ENCODE measurements at places on chromosomes 1 and 21.

DNA sequence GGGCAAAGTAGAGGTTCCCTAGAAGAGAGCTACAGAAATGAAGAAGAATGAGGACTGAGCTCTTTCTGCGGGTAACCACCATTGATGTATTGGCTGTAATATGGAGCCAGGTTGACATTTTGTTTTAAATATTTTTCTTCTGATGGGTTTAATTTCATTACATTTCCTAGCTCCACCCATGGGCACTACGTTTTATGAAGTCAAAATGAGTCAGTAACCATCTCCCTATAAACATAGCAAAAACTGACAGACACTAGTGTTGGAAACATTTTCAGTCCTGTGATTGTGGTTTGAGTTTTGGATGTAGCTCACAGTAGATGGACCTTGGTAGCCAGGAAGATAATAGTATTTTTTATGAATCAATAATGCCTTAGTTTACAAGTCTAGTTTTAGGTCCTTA is 470.4 kb upstream of the B3GALT2 start:
- no peak for DNase-seq

- DNase-seq: peak; percentile 9
Observed at GRCh38 chr1:24892188-24893153, 37.6 kb downstream of the RUNX3 start.

- DNase-seq: peak; percentile 86
Observed at GRCh38 chr1:220787069-220787619, 431 bp downstream of the MTARC1 start.

DNA sequence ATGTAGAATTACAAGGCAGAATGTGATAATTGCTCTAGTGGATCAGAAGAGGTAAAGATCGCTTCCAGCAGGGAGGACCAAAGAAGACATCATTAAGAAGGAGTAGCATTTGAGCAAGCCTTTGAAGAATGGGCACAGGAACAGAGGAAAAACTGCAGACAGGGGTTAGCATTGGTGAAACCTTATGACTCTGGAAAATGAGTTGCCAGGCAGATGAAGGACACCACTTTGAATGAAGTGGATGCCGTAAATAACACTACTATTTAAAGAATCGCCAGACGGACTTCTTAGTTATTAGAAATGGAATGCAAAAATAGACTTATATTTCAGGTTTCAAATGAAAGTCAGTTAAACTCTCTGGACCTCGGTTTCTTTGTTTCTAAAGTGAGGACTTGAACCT is 727.7 kb downstream of the USP25 start:
- no peak for DNase-seq

GRCh38 chr1:12201352-12202189 is 28.3 kb upstream of the VPS13D start:
- no peak for DNase-seq

DNA sequence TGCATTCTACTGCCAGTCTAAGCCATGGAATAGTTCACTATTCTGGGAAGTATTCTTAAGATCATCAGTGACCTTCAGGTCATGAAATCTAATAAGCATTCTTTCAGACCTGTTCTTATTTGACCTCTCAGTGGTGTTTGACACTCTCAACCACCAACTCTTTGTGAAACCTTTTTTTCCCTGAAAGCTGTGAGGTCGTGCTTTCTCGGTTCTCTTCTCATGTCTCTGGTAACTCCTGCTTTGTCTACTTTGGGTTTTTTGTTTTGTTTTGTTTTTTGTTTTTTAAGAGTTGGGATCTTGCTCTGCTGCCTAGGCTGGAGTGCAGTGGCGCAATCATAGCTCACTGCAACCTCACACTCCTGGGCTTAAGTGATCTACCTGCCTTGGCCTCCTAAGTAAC is 56.3 kb downstream of the POU2F1 start:
- DNase-seq: no peak

DNA sequence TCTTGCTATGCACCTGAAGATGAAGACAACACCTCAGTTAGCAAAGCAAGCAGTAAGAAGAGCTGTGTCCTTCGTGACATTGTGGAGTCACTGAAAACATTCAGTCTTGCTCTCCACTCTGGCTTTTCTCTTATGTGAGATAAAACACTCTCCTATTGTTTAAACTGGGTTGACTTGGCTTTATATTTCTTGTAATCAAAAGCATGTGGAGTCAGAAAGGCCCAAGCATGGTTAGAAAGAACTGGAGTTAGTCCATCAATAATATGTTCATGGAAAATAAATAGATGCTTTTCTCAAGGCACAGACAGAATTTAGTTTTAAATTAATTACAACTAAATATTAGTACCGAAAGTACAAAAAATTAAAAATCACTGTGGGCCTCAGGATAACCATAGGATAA is 61.7 kb downstream of the UBE2U start:
- no peak for DNase-seq

Data from stomach (tissue), 19 donors.